ENCODE measurements at places on chromosomes 1 and 21.

DNA sequence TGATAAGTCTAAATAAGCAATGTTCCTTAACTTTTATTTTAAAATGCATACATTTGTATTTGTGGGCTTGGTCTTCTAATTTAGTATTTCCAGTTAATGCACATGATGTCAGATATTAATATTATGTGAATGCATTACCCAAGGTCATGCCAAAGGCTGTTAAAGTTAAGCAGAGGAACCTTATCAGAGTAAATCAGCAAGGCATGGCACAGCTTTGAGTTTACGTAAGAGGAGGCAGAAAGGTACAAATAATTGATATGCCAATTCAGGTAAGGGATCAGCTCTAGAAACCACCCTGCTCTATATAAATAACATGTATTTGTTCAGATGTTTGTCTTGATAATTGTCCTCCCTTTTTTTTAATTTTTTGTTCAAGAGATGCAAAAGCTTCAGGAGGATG, 64.5 kb upstream of the CHRM3 start:
- no peak for DNase-seq

- DNase-seq = no peak
Observed at GRCh38 chr1:243587823-243588560, 262.1 kb downstream of the AKT3 start.

- no peak for DNase-seq
Observed at GRCh38 chr1:58592522-58593134, 15.6 kb upstream of the TACSTD2 start.

- DNase-seq = no peak
Observed at GRCh38 chr1:153610811-153611301, 2.1 kb downstream of the S100A16 start.

DNA sequence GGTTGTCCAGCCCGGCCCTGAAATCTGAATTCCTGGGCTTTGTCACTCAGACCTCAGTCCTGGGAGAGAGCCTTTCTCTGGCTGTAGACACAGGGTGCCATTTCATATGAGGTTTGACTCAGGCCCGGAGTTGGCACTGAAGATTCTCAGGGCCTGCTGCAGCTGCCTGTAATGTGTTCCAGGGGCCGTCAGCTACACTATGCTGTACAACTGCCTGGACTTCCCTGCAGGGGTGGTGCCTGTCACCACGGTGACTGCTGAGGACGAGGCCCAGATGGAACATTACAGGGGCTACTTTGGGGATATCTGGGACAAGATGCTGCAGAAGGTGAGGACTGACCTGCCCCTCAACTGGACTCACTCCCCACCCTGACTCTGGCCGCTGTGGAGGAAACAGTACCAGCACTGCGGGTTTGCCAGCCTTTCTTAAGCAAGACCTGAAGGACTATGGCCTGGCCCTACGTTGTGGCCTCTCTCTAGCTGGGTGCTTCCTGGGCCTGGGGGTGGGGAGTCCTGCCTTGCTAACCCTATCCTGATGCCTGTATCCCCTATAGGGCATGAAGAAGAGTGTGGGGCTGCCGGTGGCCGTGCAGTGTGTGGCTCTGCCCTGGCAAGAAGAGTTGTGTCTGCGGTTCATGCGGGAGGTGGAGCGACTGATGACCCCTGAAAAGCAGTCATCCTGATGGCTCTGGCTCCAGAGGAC, 18.9 kb downstream of the FAAH start:
- DNase-seq = no peak

- DNase-seq = peak; percentile 93
Observed at GRCh38 chr1:109113590-109114341, at the start of gene ELAPOR1. ELAPOR1 (plus strand) TSS chr1:109114115; CDS start chr1:109114184, 69 bp downstream.

DNA sequence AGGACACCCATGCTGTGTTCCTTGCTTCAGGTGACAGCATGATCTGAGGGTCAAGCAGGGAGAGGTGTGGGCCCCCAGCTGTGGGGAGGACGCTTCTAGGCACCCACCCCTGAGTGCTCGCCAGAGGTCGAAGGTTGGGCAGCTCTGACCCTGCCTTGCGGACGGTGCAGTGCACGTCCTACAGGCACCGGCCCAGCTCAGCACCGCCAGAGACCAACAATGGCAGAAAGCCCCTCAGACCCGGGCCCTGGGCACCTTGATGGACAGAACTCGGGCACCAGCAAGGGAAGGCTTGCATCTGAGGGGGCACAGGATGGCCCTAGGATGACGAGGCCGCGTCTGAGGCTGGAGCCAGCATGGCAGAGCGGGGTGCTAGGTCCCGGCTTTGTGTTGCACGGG, 24.7 kb downstream of the NADK start:
- DNase-seq = no peak

GRCh38 chr1:2021550-2021949, 2.4 kb downstream of the GABRD start:
- DNase-seq = no peak

- DNase-seq = no peak
Observed at GRCh38 chr1:153760440-153760839, 14.8 kb upstream of the SLC27A3 start.

DNA sequence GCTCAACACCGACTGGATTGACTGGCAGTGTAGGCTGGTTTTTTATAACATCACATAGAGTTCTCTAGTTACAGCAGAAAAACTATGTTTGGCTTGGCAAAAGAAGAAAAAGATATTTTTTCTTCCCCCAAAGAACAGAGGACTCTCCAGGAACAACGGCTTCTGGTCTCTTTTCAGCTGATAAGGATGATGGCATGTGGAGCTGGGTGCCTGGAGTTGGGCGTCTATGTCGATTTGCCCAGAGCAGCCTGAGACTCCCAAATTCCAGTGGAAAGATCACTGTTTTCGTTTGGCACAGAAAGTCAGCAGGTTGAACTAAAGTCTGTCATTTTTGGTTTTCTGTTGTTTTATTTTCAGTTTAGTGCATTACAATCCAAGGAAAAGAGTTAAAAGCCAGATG, 91.1 kb downstream of the SMYD2 start:
- DNase-seq = no peak

DNA sequence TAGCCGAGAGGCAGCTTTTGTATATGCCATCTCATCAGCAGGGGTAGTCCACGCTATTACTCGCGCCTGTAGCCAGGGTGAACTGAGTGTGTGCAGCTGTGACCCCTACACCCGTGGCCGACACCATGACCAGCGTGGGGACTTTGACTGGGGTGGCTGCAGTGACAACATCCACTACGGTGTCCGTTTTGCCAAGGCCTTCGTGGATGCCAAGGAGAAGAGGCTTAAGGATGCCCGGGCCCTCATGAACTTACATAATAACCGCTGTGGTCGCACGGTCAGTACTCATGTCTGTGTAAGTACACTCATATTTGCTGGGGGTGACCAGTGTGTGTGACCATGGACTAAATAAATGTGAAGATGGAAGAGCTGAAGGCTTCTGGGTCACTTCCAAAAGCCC, 7.4 kb downstream of the WNT2B start:
- no peak for DNase-seq

GRCh38 chr1:43981636-43982035, 2.6 kb downstream of the B4GALT2 start:
- DNase-seq = no peak

- DNase-seq = peak; percentile 18
Observed at GRCh38 chr1:38527373-38527966, 332.1 kb downstream of the RRAGC start.

- DNase-seq = no peak
Observed at GRCh38 chr1:30283199-30283962, 440.0 kb downstream of the MATN1 start.

DNA sequence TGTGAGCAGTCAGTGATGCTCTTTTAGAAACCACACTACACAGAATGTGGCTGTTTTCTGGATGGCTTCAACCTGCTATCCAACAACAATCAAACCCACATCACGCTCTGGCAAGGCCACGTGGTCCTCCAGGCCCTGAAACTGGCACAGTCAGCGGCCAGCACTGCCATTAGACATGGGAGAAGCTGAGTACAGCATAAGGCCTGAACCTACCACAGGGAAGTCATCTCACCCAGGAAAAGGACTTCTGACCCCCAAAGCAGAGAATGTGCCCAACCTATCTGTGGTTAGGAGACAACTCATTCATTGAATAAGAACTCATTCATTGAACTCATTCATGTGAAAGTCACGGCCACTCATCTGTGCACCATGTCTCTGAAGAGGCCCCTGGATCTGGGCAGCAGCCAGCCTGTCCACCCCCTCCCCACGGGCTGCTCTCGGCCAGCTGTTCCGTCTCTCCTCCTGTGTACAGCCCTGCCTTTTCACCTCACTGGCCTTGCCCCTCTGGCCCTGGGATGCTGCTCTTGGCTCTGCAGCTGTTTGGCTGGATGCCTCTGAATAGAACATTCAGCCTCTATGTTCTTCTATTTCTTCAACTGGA, 41.1 kb downstream of the C1orf198 start:
- no peak for DNase-seq

DNA sequence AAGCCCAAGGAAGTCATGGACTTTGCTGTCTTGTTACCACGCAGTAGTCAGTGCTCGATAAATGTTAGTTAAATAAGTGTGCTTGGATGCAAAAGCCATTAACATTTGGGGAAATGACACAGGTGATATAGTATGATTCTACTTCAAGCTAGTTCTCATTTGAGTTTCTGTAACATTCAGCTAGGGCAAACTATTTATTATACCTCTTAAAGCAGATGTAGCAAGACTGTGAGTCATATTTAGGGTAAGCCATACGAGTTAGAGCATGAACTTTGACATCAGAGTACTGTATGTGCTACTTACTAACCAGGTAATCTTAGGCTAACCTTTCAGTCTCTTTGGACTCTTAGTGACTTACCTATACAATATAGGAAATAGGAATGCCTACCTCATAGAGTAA, 21.0 kb downstream of the CLCA4 start:
- DNase-seq = no peak

DNA sequence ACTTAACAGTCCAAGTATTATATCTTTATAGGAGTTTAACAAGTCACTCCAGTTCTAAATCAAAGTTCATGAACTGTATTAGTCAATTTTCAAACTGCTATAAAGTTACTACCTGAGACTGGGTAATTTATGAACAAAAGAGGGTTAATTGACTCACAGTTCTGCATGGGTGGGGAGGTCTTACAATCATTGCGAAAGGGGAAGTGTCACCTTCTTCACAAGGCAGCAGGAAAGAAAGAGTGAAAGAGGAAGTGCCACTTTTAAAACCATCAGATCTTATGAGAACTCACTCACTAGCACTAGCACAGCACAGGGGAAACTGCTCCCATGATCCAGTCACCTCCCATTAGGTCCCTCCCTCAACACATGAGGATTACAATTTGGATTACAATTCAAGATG, 70.0 kb downstream of the CLCA4 start:
- DNase-seq = no peak

GRCh38 chr1:94385308-94385929, 32.8 kb upstream of the ABCD3 start:
- no peak for DNase-seq

- no peak for DNase-seq
Observed at GRCh38 chr1:221440658-221441057, 301.2 kb downstream of the DUSP10 start.

- DNase-seq = no peak
Observed at GRCh38 chr21:45200581-45201296, 87.0 kb downstream of the POFUT2 start.

DNA sequence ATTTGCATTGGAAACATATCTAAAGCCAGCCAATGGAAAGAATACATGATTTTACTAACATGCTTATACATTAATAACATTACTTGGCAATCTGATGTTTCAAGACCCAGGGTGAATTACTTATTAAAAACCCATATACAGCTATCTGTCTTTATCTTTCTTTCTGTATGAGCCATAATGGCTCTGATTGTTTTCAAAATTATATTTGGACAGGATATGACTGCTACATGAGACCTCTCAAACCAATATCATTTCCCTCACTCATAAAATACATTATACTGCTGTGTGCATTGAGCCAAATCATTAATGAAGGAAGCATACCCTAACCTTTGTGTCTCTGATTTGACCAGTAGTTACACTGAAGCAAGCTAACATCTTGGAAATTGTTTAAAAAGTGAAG, 205.9 kb upstream of the DPYD start:
- DNase-seq = no peak

- no peak for DNase-seq
Observed at GRCh38 chr1:91697861-91698260, 188.1 kb downstream of the TGFBR3 start.

DNA sequence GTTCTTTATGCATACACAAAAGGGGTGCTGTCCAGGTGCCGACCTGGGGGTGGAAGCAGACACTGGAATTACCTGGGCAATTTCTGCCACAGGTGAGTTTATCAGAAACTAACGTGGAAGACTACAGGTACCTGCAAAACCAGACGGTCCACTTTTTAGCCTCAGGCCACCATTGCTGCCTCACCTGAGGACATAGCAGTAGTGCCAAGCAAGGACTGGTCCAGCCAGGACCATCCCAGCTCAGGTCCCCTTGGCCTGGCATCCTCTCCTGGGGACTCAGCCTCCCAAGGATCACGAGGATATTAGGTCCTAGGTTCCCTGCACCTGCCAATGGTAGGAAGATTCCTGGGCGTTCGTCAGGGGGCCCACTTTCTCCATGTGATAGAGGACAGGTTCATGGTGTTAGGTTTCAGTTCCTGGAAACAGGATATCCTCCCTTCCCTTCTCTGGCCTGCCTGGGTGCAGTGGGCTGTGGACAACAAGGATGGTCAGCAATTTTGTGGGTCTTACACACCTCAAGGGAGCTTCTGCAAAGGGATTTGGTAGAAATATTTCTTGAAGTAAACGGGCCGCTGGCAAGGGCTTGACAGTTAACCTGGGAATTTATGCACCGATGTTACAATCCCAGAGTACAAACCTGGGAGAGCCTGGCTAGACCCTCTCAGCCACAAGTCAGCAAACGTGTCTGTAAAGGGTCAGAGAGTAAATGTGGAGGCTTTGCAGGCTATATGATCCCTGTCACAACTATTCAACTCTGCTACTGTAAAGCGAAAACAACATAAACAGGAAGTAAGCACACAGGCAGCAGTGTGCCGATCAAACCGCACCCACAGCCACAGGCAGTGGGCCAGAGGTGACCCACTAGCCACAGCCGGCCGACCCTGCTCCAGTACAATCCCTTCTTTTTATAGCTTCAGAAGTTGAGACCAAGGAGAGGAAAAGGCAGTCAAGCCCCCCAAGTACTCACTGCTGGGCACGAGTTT, 71.4 kb upstream of the RAB4A start:
- no peak for DNase-seq

GRCh38 chr1:198132060-198132781, 24.6 kb upstream of the NEK7 start:
- DNase-seq = no peak

- DNase-seq = no peak
Observed at GRCh38 chr21:17988102-17988437, 168.9 kb upstream of the C21orf91 start.

- no peak for DNase-seq
Observed at GRCh38 chr1:229046251-229046853, 224.6 kb upstream of the RAB4A start.

GRCh38 chr1:180057883-180058396, 96.7 kb upstream of the QSOX1 start:
- no peak for DNase-seq

Data from activated CD8-positive, alpha-beta memory T cell treated with anti-CD3 and anti-CD28 coated beads for 4 hours (primary cell).